Osteocyte (in vitro differentiated cells): ENCODE measurements at places on chromosomes 11 and 22.

GRCh38 chr11:33211580-33211979, 45.6 kb upstream of the HIPK3 start:
- DNase-seq = no peak

DNA sequence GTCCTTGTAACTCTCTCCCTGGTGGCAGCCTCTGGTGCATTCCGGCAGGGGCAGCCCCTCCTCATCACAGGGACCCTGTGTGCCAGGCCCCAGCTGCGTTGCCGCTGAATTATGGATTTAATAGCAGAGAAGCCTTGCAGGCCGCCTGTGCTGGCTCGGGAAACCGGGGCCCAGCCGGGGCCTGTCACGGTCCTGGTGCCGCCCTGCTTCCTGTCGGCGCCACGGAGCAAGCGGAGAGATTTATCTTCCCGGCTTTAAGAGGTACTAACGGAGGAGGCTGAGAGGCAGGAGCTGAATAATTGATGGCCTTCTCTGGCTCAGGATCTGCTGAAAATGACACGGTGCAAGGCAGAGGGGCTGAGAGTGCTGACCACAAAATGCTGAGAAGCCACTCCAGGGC, 54.0 kb upstream of the CCDC188 start:
- no peak for DNase-seq

GRCh38 chr11:75635066-75635862, 33.6 kb downstream of the MAP6 start:
- DNase-seq = no peak

DNA sequence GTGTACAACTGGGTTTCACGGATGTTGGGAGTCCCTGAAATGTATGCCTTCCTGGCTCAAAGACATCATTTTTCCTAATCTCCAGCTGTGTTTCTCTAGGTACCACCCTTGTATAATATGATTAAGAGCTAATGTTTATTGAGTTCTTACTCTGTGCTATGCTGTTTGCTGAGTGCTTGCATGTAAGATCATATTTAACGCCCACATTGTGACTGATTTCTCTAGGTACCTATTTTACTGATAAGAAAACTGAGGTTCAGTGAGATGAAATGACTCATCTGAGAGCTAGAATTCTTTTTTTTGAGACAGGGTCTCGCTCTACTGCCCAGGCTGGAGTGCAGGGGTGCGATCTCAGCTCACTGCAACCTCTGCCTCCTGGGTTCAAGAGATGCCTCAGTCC, 42.6 kb downstream of the FAM227A start:
- DNase-seq = no peak

GRCh38 chr11:46380340-46381047, 975 bp upstream of the MDK start:
- DNase-seq = no peak

GRCh38 chr22:46066691-46067090, 83.6 kb upstream of the PPARA start:
- DNase-seq = no peak

DNA sequence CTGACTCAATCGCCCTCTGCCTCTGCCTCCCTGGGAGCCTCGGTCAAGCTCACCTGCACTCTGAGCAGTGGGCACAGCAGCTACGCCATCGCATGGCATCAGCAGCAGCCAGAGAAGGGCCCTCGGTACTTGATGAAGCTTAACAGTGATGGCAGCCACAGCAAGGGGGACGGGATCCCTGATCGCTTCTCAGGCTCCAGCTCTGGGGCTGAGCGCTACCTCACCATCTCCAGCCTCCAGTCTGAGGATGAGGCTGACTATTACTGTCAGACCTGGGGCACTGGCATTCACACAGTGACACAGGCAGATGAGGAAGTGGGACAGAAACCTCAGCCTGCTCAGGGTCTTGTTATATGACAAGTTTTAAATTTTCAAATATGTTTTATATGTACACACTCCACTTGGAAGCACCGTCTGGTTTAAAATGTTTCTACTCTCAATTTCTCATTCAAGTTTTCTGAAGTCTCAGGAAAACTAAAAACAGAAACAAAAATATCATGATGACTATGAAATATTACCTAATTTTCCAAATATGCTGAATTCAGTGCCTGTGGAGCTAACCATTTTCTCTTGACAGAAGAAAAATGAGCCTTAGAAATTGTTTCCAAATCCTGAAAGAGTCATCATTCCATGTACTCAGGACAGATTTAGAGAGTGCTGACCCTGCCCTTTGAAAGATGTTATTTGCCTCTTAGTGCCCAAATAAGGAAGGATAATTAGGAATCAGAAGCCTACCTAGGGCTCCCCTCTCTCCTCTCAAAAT, 48.8 kb upstream of the TOP3B start:
- DNase-seq = no peak
